Astrocyte (in vitro differentiated cells and primary cell): ENCODE measurements at places on chromosomes 13 and 19. TPM values are rescaled to one million over a fixed set of nuclear protein-coding genes. Genes with fewer than 3 reads are reported as not detected.

The ERFL gene
- 0.36 and 0.41 TPM in 2 replicates for total RNA-seq

- DNase-seq, result no peak
- H3K36me3 ChIP-seq, result peaks cover 10% of the 10 kb centered on the region
- no peak overlapping the region for H3K27ac ChIP-seq
- H3K27me3 ChIP-seq, result no peaks in the 10 kb centered on the region
- H3K4me1 ChIP-seq, result no peaks in the 10 kb centered on the region
- H3K4me3 ChIP-seq, result no peak overlapping the region
Observed at GRCh38 chr13:113595131-113595530, 10.6 kb downstream of the TFDP1 start.

DNA sequence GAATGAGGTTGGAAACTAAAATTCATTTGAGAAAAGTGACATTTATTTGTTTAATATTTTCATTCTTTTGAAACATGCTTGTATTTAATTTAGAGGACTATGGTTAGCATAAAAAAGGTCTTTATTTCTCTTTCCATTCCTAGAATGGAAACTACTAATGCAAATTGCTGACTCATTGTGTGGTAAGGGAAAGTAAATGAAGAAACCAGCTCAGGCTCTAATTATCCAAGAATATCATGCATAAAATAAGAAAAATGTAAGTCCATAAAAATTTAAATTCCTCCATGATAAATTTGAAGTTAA lies 777.0 kb upstream of the SLITRK1 start:
- peak overlapping the region; percentile 15 for H3K27ac ChIP-seq
- no peak overlapping the region for H3K4me3 ChIP-seq
- H3K36me3 ChIP-seq, result no peaks in the 10 kb centered on the region
- H3K4me1 ChIP-seq, result peaks cover 6% of the 10 kb centered on the region
- H3K27me3 ChIP-seq, result no peaks in the 10 kb centered on the region
- DNase-seq, result peak; percentile 54

GRCh38 chr13:60501236-60501635 lies 104.2 kb downstream of the TDRD3 start:
- no peaks in the 10 kb centered on the region for H3K36me3 ChIP-seq
- no peak overlapping the region for H3K27ac ChIP-seq
- DNase-seq, result no peak
- H3K4me3 ChIP-seq, result no peak overlapping the region

DNA sequence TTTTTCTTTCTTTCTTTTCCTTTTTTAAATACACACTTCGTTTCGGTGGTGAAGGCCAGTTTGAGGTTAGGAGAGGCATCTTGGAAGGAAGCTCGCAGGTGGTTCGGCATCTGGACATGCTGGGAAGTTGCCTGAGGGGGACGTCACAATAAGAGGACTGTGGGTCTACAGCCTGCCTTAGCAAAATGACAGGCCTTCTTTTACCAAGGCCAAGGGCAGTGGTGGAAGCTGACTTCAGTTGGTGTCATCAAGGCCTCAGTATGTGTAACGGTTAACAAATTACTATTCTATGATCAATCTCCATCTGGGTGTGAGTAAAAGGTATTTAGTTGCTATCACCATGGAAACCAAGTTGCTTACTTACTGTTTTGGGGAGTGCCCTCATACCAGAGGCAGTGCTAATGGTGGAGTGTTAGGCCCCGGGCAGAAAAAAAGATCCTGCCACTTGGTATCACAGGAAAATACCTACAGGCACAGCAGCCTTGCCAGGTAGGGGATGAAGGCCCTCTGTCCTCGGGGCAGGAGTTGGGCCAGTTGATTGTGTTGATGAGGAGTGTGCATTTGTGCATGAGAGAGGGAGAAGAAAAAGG lies 10.3 kb downstream of the ACTN4 start:
- H3K27ac ChIP-seq, result peak overlapping the region; percentile 99
- peaks cover 88% of the 10 kb centered on the region for H3K4me1 ChIP-seq
- H3K4me3 ChIP-seq, result peak overlapping the region; percentile 22
- no peaks in the 10 kb centered on the region for H3K27me3 ChIP-seq
- H3K36me3 ChIP-seq, result peaks cover 3% of the 10 kb centered on the region

DNA sequence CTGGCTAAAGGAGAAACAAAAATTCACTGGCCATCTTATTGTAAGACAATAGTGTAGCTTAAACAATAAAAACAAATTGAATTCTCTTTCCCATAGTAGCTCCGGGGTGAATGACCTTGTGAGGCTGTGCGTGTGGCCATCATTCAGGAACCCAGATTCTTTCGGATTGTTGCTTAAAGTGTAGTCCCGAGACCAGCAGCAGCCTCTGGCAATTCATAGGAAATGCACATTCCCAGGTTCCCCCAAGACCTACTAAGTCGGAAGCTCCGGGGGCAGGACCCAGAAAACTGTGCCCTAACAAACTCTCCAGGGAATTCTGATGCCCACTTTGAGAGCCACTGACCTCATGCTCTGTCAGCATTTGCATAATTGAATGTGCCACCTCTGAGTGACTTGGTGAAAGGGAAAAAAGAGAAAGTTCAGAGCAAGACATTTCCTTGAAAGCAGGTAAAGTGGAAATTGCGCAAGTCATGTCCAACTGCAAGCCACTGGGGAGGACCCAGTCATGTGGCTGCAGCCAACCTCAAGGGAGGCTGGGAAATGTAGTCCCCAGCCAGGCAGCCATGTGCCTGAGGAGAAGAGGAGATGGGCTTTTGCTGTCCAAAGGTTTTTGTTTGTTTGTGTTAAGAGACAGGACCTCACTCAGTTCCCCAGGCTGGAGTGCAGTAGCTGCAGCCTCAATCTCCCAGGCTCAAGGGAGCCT lies 50.7 kb upstream of the PNMA8B start:
- H3K27me3 ChIP-seq, result no peaks in the 10 kb centered on the region
- H3K4me3 ChIP-seq, result no peak overlapping the region
- peak; percentile 29 for DNase-seq
- H3K27ac ChIP-seq, result no peak overlapping the region
- H3K36me3 ChIP-seq, result no peaks in the 10 kb centered on the region

The SOX1 gene
- not detected in 2 replicates for total RNA-seq

GRCh38 chr13:112932971-112933370 lies 36.0 kb upstream of the MCF2L start:
- H3K27ac ChIP-seq, result no peak overlapping the region
- H3K27me3 ChIP-seq, result no peaks in the 10 kb centered on the region
- H3K4me3 ChIP-seq, result no peak overlapping the region
- no peaks in the 10 kb centered on the region for H3K4me1 ChIP-seq

DNA sequence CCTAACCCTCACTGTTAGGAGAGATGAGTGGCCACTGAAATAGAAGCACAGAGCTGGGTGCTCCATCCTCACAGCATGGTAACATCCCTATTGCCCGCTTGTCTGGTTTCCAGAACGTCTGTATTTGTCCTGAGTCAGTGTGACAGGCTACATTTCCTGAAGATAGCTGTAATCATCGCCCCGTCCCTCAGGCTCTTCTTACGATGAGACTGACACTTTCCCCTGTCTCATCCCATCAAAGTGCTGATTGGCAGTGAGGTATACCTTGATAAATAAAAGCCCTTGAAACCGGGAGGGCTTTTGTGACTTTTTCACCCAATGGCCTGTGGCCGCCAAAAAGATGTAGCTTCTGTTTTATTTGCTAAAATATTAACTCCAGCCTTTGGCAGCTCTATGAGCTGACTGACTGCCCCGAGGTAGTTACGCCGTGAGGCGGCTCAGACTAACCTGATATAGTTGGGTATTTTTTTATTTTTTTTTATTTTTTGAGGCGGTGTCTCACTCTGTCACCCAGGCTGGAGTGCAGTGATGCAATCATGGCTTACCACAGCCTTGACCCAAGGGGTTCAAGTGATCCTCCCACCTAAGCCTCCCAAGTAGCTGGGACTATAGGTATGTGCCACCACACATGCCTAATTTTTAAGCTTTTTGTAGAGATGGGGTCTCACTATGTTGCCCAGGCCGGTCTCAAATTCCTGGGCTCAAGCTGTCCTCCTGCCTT lies 5.7 kb upstream of the LRRC4B start:
- no peaks in the 10 kb centered on the region for H3K27me3 ChIP-seq
- H3K4me3 ChIP-seq, result no peak overlapping the region
- no peak overlapping the region for H3K27ac ChIP-seq
- H3K4me1 ChIP-seq, result no peaks in the 10 kb centered on the region

DNA sequence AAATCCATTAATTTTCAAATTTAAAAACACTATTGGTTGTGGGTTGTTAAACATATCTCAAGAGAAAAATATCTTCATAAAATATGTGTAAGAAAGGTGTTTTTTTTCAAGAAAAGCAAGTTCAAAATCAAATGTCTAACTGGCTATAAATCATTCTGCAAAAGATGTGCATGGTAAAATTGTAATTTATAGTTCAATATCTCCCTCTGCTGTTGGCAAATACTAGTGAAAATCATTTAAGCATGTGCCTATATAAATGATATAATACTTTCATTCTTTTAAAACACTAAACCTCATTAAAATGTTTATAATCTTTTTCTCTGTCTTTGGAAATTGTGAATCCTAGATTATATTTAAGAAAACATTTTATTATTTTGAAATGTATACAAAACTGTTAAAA lies 17.2 kb upstream of the SLITRK6 start:
- no peak overlapping the region for H3K4me3 ChIP-seq
- no peak overlapping the region for H3K27ac ChIP-seq
- H3K4me1 ChIP-seq, result no peaks in the 10 kb centered on the region
- no peak for DNase-seq
- H3K27me3 ChIP-seq, result no peaks in the 10 kb centered on the region
- no peaks in the 10 kb centered on the region for H3K36me3 ChIP-seq

- peaks cover 44% of the 10 kb centered on the region for H3K4me1 ChIP-seq
- no peaks in the 10 kb centered on the region for H3K36me3 ChIP-seq
- peak overlapping the region; percentile 21 for H3K4me3 ChIP-seq
- peak; percentile 19 for DNase-seq
Observed at GRCh38 chr19:47107202-47107952, 6.2 kb downstream of the ZC3H4 start.

DNA sequence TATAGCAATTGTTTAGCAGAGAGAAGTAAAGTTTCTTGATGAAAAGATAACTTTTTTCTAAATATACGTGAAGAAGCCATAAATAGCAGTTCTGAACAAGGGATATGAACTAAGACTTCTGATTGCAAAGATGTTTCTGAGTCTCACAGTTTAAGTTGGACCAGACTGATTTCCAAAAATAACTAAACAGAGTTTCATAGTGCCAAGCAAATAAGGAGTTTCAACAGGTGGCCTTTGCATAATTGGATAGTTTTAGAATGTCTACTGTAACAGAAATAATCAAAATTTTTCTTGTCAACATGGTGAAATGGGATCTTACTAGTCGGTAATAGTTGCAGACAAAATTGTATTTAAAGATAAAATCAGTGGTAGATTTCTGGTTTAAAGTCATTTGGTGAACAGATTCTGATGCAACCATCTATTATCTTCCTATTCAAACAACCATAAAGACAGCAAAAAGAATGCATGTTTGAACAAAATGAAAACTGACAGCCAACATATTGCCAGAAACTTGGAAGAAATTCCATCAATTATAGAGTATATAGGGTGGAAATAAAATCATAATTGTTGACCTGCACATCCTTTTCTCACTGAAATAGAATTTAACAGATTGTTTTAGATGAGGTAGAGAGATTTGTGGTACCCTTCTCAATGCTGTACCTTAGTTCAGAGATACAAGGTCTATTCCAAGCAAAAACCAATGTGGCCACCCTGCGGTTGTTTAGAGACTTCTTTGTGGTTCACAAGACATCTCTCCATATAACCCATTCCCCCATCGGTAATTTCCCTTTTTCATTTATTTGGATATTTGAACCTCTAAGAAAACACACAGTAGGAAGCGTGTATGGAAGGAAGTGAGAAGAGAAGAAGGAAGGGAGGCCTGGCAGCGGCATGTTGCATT lies 275.3 kb downstream of the COG6 start:
- H3K27ac ChIP-seq, result no peak overlapping the region
- H3K36me3 ChIP-seq, result no peaks in the 10 kb centered on the region
- H3K4me1 ChIP-seq, result no peaks in the 10 kb centered on the region
- DNase-seq, result no peak
- H3K4me3 ChIP-seq, result no peak overlapping the region

The TYROBP gene
- total RNA-seq, result not detected in 2 replicates

- H3K27ac ChIP-seq, result no peak overlapping the region
- no peaks in the 10 kb centered on the region for H3K36me3 ChIP-seq
- H3K27me3 ChIP-seq, result no peaks in the 10 kb centered on the region
- peak; percentile 34 for DNase-seq
Observed at GRCh38 chr13:101144808-101145419, 271.4 kb downstream of the NALCN start.

GRCh38 chr13:34620074-34620850 lies 321.8 kb upstream of the NBEA start:
- H3K36me3 ChIP-seq, result no peaks in the 10 kb centered on the region
- no peaks in the 10 kb centered on the region for H3K4me1 ChIP-seq
- H3K27me3 ChIP-seq, result no peaks in the 10 kb centered on the region

The ZSCAN4 gene
- total RNA-seq, result 0.43 and 1.2 TPM in 2 replicates

The TINCR gene
- total RNA-seq, result 0.38 and 1.4 TPM in 2 replicates

DNA sequence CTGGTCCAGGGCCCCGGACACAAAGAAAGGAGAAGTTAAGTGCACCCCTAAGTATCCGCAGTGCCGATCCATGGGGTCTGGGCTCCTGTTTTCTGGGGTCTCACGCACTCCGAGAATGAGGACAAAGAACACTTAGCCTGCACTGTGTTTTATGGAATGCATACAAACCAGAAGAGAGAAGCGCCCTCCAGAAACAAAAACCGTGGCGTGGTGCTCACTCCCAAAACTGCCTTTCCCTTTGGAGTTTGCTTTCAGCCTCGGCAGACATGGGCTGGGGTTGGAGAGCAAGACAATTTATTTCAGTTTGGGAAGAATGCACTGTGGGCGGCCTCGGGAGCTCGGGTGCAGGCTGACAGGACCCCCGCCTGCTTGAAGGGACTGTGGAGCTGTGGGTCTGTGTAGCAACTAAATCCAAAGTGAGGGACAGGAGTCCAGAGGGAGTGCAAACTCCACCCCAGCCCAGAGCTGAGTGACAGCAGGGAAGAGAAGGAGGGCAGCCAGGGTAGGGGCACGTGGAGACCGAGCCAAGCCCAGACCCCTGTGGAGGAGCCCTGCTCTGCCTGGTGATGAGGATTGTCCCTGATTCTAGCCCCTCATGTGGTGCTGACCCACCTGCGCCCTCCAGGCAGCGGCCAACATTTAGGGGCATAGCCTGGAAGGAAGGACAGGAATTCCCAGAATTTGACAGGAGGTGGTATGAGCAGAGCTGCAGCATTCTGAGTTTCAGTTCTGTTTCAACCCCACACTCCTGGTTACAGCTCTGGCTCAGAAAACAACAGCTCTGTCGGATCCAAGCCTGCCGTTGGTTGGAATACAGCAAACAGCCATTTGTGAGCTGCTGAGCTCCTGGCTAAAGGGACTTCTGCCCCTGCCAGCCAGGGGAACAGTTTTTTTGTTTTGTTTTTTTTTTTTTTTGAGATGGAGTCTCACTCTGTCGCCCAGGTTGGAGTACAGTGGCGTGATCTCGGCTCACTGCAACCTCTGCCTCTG lies 37.8 kb upstream of the POP4 start:
- no peak for DNase-seq
- no peak overlapping the region for H3K27ac ChIP-seq
- no peaks in the 10 kb centered on the region for H3K4me1 ChIP-seq
- H3K36me3 ChIP-seq, result no peaks in the 10 kb centered on the region
- no peak overlapping the region for H3K4me3 ChIP-seq

The RINL gene
- 0.91 and 1.3 TPM in 2 replicates for total RNA-seq

GRCh38 chr19:47609906-47610894 lies 1.3 kb downstream of the BICRA start:
- H3K4me3 ChIP-seq, result peak overlapping the region; percentile 70
- no peaks in the 10 kb centered on the region for H3K27me3 ChIP-seq
- peaks cover 24% of the 10 kb centered on the region for H3K4me1 ChIP-seq
- H3K27ac ChIP-seq, result peak overlapping the region; percentile 65
- DNase-seq, result peak; percentile 16
